AML-193 (cell line): ENCODE measurements at places on chromosomes 2 and 18.

DNA sequence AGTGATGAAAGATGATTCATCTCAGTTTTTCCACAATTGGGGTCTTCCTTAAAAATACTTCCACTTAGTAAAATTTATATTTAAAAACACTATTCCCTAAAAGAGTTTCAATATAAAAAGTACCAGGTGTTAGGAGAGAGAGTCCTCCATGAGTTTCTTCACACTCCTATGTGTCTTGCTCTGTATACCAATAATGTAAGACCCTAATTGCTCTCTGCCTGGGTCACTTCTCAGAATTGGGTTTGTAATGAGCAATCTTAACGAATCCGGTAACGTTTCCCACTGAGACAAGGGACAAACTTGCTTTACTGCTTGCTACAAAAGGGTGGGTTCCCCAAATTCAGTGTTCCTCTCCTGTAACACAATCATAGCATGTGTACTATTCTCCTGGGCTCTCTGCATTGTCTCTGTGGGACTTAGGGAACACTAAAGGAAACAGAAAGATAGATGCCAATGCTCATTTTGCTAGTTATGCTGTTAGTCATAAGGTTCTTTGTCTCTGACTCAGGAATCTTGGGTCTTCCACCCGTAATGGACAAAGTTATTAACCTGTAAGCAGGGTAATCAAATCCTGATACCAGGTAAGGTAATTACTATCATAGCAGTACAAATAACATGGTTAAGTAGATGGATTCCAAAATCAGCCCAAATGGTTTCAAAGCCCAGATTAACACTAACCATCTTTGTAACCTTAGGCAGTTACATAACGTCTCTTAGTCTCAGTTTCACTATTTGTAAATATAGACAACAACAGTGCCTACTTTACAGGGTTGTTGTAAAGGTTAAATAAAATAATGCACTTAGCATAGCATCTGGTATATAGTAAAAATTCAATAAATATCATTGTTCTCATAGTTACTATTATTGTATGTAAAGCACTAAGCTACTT lies 46.3 kb downstream of the ITSN2 start:
- no peak for DNase-seq

GRCh38 chr18:41059126-41059415 lies 896.0 kb upstream of the PIK3C3 start:
- no peak for DNase-seq

DNA sequence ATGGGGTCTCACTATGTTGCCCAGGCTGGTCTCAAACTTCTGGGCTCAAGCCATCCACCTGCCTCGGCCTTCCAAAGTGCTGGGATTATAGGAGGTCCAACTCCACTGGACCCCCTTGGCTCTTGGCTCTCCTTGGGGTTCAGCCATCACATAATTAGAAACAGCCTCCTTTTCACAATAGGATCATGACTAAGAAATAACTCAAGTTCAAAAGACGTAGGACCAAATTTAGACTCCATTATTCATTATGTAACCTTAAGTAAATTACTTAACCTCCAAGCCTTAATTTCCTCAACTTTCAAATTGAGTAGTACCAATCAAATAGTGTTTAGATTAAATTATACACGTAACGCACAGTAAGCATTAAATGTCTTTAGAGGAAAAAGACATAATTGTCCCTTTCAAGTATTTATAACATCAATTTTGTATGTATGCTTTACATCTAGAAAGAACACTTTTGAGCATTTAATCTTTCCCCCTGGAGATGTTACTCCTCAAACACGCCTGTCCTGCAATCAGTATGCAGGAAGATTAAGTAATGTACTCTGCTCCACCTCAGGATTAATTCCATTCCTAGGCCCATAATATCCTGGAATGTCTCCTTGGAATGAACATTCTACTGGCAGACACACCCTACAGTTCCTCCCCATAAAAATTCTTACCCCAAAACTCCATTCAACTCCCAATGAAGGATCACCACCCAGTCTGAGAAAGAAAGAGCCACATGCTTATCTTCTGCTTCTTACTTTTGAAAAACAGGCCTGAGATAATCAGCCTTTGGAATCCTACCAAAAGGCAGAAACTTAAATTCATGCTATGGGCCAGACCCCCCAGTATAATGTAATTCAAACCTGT lies 49.1 kb downstream of the COBLL1 start:
- DNase-seq, result no peak

DNA sequence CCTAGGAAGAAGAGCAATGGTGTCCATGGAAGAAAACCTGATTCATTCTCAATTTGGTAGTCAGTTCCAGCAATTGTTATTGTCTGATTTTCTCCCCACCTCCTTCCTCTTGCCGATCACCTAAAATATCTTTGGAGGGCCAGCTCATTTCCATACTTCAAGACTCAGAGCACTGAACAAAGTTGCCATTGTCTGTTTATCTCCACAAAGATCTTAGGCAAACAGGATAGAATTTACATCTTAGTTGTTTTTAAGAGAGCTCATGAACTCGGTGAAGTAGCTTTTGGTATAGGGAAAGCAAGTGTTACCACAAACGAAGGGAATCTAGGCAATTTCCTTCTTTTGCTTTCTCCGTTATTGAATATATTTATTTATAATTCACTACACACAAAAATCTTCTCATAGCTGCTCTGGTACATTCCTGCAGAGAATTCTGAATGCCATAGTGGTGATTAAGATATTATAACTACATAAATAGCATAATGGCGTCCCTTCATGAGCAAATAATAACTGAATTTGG lies 41.5 kb upstream of the CHST9 start:
- no peak for DNase-seq

GRCh38 chr2:203022751-203023150 lies 8.1 kb downstream of the NBEAL1 start:
- DNase-seq, result no peak

GRCh38 chr18:9712611-9713010 lies 4.5 kb downstream of the RAB31 start:
- DNase-seq, result no peak

GRCh38 chr2:173354073-173354581 lies 545 bp upstream of the CDCA7 start:
- DNase-seq, result no peak

DNA sequence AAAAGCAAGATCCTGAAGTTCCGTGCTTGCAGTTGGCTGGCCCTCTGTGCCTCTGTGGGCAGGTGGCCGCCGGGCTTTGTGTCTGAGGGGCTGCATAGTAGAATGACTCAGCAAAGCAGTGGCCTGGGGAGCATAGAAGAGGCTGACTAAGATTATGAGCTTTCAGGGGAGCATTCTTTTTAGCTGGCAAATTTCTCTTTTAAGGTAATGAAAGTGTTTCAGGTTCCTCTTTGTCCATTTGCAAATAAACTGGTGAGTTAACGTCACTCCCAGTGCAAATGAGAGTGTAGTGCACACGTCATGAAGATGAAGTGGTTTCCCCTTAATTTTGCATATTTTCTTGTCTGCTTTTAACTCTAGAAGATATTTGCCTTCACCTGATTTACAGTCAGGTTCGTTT lies 98.6 kb downstream of the BCL2L11 start:
- no peak for DNase-seq

GRCh38 chr2:52386433-52387030 lies 1354.6 kb upstream of the NRXN1 start:
- DNase-seq, result no peak

DNA sequence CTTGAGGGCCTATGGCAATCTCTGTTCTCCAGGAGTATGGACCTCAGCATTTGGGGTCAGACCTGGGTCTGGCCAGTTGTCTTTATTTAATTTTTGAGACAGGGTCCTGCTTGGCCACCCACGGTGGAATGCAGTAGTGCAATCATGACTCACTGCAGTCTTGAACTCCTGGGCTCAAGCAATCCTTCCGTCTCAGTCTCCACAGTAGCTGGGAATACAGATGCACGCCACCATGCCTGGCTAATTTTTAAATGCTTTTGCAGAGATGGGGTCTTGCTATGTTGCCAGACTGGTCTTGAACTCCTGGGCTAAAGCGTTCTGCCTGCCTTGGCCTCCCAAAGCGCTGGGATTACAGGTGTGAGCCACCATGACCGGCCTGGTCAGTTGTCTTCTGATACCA lies 46.4 kb upstream of the INHBB start:
- DNase-seq, result no peak

GRCh38 chr2:219291910-219292490 lies 12.8 kb downstream of the DNAJB2 start:
- DNase-seq, result no peak

GRCh38 chr18:27728659-27729058 lies 448.3 kb downstream of the CDH2 start:
- DNase-seq, result no peak

DNA sequence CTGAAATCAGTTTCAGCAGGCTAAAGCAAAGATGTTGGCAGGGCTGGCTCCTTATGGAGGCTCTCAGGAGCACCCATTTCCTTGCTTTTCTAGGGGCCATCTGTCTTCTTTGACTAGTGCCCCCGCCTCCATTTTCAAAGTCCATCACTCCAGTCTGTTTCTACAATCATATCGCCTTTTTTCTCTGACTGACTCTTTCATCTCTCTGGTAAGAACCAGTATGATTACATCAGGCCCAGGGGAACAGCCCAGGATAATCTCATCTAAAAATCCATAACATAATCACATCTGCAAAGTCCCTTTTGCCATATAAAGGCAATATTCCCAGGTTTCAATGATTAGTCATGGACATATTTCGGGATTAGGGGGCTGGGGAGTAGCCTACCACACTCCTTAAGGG lies 57.0 kb downstream of the CUL3 start:
- DNase-seq, result no peak
